Non-pigmented ciliary epithelial cell (primary cell): ENCODE measurements at places on chromosomes 3 and 15.

DNA sequence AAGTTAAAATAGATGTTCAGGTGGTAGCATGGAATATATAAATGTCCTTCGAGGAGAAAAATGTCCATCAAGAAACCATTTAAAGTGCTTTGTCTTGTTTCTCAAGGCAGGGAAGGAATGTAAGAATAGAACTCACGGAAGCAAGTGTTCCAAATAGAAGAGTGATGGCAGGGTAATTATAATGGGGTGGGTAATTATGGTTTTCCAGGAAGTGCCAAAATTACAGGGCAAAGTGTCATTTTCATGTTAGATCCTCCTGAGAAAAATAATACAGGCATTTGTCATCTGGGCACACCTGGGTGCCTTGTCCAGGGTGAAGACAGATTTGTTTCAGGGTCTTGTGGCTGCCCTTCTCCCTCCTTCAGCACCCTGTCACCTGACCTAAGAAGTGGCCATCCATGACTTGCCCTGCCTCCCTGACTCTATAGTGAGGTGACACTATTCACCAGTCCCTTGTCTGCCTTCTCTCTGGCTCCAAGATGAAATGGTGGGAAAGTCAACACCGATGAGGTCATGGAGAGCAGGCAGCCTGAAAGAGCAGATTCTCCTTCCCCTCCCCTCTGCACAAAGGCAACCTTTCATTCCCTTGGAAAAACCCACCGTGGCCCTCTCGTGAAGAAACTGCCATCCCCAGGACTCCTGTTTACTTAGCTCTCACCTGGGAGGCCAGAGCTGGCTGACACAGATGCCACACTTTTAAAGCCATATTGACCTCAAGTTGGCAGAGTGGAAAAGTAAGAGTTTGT lies 45.1 kb upstream of the AMOTL2 start:
- no peak for DNase-seq

- DNase-seq: no peak
Observed at GRCh38 chr3:56835650-56836227, 34.0 kb upstream of the ARHGEF3 start.

- DNase-seq: no peak
Observed at GRCh38 chr15:76464247-76464646, 127.7 kb downstream of the ISL2 start.

DNA sequence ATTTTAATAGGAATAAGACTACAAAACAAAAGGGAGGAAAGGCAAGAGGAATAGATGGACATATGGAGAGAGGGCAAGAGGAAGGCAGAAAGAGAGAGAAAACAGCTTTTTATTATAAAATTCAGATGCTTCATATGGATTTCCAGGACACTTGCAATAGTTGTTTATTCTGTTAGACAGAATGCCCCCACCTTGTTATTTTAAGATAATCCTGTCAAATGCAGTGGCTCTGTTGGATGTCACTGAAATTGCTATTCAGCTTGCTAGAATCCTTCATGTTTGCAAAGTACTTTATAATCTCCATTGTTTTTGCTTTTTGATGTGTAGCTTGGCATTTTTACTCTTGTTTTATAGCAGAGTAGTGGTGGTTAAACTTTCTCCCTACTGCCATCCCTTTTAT lies 432.4 kb upstream of the AZI2 start:
- no peak for DNase-seq
